ENCODE measurements at places on chromosomes 2 and 18.
A peak's percentile ranks its signal among the peaks of the same experiment; 100 is the strongest.

- DNase-seq, result no peak
Observed at GRCh38 chr18:23276451-23276850, 141.2 kb downstream of the CABLES1 start.

DNA sequence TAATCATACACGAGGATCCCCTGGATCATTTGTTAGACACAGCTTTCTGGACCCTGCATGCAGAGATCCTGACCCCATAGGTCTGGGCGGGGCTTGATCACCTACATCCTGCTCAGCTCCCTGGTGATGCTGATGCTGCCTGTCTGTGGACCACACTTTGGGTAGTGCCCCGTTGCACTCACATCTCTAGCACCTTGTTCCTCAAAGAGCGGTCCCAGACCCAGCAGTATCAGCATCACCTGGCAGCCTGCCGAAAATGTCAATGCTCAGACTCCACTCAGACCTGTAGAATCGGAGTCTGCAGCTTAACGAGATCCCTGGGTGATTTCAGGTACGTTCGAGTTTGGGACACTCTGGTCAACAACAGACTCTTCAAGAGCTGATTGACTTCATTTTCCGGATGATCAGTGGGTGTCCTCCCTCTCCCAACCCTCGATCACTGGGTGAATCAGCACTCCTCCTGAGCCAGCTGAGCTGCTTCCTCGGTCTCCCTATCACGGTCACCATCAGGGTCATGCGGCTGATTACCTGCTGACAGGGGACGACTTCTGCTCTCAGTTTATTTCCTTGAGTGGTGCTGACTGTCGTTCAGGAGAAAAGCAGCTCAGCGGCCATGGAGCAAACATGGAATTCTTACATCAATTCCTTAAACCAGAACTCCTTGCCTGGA, 150.6 kb upstream of the RAB12 start:
- no peak for DNase-seq

GRCh38 chr2:12709207-12709522, 7.6 kb upstream of the TRIB2 start:
- DNase-seq, result peak; percentile 79

GRCh38 chr2:204544961-204545860, at the start of gene PARD3B:
Gene PARD3B (plus strand): TSS chr2:204545475. CDS start chr2:204546000, 525 bp downstream.
- peak; percentile 1 for DNase-seq

- DNase-seq, result no peak
Observed at GRCh38 chr2:56127010-56127409, 56.8 kb upstream of the CCDC85A start.

DNA sequence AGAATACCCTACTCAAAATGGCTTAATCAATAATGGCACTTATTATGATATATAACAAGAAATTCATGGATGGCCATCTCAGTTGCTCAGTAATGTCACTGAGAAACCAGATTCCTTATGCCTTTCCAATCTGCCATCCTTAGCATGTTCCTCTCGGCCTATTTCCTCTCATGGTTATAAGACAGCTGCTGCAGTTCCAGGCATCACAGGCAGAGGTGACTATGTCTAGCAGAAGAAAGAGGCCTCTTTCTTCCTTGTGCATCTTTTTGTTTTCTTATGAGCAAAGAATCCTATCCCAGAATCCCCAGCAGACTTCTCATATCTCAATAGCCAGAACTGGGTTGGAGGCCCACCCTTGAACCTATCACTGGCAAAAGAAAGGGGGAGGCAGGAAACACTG, 310.6 kb upstream of the SPRED2 start:
- DNase-seq, result no peak

- DNase-seq, result no peak
Observed at GRCh38 chr18:50662177-50662576, 102.3 kb downstream of the MAPK4 start.

- no peak for DNase-seq
Observed at GRCh38 chr2:165560377-165560988, 91.0 kb downstream of the CSRNP3 start.

DNA sequence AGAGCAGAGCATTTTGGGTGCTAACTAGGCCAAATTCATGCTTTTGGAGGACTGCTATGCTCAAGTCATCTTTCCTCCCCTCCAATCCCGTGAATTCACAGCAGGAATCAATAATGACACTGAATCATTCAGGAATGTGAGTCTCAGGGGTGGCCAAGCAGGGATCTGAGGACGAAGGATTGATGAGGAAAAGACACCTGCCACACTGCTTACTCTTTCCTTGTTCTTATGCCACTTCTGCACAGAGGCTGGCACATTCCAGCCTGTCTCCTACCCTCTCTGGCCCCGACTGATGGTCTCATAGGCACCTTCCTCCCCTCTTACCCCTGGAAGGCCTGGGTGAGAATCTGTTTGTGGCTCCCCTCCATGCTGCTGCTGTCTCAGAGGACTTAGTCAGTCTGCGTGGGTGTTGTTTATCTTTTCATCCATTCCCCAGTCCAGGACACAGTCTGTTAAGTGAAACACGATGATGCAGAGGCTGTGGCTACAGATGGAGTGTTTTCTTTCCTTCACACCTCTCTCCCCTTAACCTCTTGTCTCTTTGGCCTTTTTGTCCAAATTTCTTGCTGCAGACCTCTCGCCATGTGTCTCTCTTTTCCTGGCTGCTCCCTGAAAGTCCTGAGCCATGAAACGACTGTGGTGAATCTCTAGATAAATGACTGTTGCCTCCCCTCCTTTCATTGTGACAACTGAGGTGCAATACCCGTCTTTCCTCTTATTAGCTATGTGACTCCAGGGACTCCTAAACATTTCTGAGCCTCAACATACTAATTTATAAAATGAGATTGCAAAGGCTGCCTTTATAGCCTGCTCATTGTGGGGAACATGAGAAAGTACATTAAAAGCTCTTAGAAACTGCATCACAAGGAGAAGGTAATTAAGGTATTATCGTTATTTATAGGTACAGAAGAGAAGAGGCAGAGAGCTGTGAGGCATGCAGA, 86.9 kb downstream of the RDH14 start:
- DNase-seq, result no peak

DNA sequence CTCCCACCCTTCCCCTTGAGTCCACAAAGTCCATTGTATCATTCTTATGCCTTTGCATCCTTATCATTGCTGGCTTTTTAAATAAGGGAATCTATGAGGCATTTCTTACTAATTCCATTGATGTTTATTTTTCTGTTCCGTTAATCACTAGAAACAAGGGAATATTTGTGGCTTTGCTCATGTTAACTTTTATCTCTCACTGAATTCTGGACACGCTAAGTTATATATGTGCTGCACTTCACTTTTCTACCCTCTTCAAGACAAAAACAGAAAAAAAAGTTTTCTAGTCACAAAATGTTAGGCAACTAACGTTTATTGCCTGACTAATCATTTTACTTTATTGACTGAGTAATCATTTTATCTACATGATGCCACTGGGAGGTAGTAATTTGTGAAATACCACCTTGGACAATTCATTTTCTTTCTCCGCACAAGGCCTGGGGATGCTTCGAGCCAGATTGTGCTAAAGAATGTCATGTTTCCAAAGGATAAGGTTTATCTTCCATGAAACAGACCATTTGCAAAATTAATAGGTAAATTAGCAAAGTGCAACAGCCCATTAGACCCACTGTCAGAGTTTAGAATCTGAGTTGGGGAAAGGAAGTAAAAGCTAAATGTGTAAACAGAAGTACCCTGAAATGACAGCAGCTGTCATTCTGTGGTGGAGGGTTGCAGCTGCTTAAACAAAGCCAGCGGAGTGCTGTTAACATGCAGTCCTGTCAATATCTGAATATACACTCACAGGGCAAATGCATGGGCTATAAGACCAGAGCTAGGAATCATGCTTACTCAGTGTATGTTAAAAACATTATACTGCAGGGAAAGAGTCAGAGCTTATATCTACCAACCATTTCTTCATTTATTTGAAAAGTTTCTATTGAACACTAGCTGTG, 658.7 kb downstream of the CNTNAP5 start:
- DNase-seq, result no peak

GRCh38 chr2:159946326-159946999, 116.0 kb downstream of the PLA2R1 start:
- DNase-seq, result no peak

DNA sequence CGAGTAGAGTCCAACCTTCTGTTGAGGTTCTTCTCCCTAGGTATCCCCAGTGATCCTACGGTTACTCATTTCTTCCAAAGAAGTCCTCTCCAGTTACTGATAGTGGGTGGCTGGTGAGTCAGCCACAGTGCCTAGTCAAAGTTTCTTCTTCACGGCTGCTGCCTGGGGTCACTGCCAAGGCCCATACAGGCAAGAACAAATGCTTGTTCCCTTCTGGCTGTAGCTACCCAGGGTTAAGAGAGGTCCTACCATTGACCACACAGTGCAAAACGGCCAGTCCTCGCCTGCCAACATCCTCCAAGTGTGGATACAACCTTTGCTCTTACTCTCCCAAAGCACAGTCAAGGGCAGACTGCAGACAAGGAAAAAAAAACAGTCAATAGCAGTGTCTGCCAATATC, 2.9 kb upstream of the PTPN4 start:
- DNase-seq, result no peak

DNA sequence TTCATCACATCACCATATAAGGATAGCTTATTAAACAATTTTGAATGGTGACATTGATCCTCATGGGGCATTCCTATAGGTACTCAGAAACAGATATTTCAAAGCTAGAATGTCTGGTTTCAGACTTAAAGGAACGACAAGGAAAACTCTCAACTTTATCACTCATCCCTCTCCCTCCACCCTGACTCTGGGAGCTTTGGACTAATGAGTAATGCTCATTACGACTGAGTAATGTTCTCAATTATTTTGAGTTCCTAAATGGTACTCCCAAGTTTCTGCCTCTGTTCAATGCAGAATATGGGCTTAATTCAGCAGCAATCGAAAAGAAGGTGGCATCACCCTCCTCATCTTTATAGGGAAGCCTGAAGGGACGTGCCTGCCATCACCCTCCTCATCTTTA, 43.4 kb downstream of the RFX8 start:
- DNase-seq, result no peak

DNA sequence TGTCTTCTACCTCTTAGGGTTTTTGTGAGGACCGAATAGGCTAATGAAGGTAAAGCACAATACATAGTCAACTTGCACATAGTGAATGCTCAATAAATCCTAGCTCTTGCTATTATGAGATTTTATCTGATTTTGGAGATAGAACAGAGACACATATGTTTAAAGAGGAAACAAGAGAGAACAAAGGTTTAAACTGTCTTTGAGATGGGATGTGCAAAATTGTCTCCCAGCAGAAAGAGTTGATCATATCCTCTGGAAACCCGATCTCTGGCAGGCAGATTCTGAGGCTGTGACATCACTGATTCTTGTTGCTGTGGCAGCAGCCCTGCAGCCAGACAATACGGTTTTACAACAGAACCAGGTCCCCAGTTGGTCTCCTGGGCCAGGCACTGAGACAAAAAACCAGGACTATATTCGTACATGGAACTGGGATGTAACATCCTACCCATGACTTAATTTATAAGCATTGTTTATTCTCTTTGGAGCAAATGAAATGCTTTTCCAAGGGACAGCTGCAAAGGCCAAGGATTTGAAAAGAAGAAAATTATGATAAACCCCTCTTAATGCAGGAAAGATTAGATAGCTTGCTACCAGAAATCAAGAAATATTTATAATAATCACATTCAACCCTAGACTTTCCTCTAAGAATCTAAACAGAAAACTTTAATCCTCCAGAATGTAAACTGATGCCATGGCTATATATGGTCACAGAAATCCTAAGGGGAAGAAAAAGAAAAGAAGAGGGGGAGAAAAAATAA, 80.2 kb downstream of the SLC8A1 start:
- no peak for DNase-seq

DNA sequence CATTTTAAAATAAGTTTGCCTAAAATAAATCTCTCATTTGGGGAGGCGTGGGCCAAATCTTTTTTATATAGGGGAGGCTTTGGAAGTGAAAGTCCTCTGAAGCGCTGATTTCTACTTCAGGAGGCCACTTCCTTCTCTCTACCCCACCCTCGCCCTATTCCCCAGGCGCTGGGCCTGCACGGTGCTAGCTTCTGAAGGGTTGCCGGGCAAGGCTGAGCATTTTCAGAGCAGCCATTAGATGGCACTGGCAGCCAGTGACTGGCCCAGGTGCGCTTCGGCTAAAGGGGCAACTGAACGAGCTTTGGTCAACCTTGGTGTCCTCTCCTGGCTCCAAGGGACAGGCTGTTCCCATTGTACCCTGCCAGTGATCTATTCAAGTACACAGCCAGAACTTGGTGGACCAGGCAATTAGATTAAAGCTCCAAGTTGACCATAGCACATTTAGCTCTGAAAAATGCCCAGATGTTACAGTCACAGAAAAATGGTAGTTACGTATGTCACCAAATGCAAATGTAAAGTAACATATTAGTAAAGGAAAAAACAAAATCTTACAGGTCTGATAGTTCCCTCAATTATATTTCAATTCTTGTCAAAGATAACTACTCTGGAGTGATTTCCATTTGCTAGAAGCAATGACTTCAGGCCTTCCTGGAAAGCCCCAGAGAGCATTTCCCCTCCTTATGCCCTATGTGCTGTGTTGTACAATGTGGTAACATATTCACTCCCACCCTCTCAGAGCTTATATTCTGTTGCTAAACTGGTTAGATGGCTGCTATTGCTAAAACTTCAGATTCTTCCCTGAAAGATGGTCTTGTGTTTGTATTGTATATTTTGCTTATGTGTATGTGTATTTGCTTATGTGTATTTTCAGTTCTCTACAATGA, 2.1 kb downstream of the POMC start:
- DNase-seq, result peak; percentile 45

DNA sequence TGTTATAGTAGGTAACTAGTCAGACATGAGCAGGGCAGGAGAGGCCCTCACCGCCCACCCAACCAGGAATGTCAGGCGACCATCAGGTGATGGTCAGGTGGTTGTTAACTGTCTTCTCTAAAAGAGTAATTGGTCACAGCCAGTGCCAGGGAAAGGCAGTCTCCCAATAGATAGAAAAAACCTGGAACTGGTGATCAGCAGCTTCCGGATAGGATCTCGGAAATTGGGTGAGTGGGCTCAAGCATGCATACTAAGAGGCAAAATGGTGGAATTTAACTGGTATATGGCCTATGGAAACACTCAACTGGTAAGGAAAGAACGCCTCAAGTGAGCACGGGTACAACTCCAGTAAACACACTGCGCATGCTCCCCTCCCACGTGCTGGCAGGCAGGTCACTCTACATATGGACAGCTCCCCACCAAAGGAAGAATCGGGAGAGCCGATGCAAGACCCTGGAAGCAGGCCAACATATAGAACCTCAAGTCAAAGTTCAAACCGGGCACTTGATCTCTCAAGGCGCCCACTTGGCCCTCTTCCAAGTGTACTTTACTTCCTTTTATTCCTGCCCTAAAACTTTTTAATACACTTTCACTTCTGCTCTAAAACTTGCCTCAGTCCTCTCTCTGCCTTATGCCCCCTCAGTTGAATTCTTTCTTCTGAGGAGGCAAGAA, 43.5 kb upstream of the TMEM131 start:
- no peak for DNase-seq

- no peak for DNase-seq
Observed at GRCh38 chr2:233400341-233400740, 46.0 kb downstream of the DGKD start.

GRCh38 chr2:20551945-20552328, 99.0 kb downstream of the HS1BP3 start:
- DNase-seq, result no peak

- no peak for DNase-seq
Observed at GRCh38 chr18:49123431-49123830, 172.7 kb upstream of the SMAD7 start.

Measured in CD4-positive, alpha-beta T cell treated with Interleukin-6 at 100 ng/mL for 8 hours (primary cell).